ENCODE measurements at places on chromosomes 3 and 15.

DNA sequence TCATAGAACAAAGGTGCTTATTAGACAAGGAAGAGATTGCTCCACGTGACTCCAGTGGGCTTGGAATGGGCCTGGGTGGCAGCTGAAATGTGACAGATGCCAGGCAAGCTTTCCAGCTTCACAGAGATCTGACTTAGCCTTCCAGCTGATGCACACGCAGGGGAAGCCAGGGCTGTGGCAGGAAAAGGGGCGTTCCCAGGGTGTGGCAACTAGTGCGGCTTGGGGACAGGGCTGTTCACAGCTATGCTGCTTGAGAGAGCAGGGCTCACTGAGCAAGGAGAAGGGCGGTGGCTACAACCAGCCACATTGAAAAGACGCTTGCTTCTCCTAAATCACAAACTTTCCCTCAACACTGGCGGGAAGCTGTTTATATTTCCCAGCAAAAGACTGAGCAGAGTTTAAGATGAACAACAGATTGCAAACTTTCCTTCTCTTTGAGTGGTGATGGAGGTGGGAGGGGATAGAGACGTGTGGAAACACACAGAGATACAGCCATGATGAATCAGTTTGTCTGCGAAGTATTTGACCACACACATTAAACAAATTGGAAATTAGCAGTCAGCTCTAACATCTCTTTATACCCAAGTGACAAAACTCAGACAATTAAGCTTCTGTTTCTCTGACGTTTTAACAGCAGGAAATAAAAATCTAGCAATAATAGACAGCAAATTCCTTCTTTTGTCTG lies 127.5 kb downstream of the BDH1 start:
- peak; percentile 37 for DNase-seq

DNA sequence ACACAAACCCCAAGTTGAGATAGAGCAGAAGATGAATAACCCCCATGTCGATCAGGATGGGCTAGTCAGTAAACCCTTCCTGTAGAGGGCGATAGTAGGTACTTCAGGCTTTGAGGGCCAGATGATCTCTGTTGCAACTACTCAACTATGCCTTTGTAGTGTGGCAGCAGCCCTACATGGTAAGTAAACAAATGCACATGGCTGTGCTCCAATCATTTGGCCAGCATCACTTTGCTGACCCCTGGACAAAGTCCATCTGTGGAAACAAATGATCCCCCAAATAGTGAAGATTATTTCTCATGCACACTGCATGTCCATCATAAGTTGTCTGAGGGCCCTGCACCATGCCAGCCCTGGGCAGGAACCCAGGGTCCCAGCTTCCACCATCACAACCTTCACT lies 402.2 kb upstream of the PROK2 start:
- DNase-seq, result no peak

DNA sequence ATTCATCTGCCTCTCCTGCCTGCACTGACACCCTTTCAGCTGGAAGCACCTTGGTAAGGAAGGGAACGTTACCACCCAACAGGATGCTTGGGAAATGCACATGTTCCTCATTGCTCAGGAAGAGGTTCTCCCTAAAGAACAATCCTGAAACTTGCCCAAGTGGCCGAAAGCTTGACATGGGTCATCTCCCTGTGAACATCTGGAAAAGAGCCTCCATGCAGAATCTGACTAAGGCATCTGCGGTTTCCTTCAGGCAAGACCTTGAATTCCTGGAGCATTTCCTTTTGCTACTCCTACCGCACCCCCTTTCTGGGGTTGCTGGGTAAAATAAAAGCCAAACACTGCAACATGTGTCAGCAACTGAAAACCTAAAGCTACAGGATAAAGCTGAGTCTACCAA lies 68.7 kb upstream of the SNRK start:
- no peak for DNase-seq

GRCh38 chr3:87546216-87546615 lies 269.8 kb upstream of the POU1F1 start:
- no peak for DNase-seq

DNA sequence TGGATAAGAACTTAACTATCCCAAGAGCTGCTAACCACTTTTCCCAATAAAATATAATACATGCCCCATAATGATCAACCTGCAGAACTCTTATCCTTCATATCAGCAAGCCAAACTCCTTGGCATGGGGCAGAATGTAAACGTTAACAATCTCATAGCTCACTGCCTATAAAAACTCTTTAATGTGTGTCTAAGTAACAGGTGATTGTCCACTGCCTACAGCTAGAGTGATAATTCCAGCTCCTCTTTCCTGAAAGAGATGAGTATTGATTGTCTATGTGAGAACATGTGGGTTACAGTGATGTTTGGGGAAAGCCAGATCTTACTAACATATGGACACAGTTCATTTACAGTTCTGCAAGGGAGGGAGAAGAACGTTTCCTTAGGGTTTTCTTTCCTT lies 11.3 kb upstream of the GLCE start:
- DNase-seq, result no peak

DNA sequence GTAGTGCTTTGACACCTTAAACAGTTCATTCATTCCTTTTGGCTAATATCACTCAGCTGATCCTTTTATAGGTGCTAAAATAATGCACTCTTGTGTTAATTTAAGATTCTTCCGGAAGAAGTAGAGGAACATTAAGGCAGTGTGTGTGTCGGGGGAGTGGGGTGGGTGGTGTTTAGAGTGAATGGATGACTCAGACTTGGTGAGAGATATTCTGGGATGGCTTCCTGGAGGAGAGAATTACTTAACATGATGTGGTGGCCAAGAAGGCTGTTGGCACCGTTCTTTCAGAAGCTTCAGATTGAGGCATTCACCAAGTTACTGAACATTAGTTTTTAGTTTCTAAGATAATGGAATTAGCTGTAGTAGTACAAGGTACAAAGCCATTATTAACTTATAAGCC lies 125.6 kb upstream of the ROPN1 start:
- no peak for DNase-seq

DNA sequence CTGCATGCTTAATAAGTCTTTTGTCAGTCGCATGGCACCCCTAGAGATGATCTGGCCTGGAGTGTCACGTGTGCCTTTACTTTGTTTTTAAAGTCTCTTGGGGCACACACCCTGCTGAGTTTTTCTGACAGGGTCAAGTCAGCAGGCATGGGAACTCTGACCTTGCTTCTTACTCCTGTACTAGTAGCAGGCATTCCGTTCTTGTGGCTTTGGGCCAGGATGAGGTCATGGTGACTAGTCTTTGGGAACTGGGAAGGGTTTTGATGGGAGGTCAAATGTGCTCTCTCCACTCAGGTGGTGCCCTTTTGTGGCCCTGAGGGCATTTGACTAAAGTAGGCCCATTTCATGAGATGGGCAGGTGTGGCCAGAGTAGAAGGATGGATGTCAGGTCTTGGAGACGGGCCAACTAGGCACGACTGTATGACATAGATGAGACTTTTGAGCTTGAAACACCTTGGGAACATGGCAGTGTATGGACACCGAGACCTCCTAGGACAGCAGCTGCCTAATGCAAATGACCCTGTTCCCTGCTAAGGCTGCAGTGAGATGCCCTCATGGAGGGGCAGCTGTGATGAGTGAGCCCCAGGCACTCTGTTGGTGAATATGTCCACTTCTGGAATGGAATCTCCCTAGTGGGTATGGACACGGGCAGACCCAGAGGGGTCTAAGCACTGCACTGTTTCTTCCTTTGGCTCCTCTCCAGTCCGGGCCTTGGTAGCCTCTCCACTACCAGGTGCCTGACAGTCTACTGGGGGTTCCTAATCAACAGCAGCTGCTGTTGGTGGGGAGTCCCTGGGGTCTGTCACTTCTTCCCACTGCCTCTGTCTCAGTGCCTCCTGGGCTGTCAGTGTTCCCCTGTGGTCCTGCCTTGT lies 16.4 kb downstream of the SRPRB start:
- DNase-seq, result no peak

GRCh38 chr15:66635817-66636216 lies 66.2 kb upstream of the SMAD6 start:
- no peak for DNase-seq

- no peak for DNase-seq
Measured at GRCh38 chr3:42195879-42196330, 70.1 kb downstream of the CCK start.

DNA sequence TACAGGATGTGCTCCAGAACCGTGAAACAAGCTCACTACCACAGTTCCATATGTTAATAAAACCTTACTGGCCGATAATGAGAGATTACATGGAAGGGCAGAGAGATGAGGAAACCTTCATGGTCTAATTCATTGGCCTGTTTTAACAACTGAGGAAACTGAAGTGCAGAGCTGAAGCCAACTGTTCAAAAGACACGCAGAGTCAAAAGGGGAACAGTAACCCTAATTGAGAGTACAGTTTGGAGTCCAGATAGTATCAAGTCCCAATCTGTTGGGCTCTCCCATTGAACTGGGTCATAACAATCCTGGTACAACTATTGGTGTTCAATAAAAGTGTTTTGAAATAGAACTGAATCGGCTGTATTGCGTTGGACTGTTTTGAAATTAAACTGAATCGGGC lies 69.6 kb downstream of the SLC12A8 start:
- no peak for DNase-seq

GRCh38 chr3:56003129-56003528 lies 465.1 kb downstream of the ERC2 start:
- no peak for DNase-seq

DNA sequence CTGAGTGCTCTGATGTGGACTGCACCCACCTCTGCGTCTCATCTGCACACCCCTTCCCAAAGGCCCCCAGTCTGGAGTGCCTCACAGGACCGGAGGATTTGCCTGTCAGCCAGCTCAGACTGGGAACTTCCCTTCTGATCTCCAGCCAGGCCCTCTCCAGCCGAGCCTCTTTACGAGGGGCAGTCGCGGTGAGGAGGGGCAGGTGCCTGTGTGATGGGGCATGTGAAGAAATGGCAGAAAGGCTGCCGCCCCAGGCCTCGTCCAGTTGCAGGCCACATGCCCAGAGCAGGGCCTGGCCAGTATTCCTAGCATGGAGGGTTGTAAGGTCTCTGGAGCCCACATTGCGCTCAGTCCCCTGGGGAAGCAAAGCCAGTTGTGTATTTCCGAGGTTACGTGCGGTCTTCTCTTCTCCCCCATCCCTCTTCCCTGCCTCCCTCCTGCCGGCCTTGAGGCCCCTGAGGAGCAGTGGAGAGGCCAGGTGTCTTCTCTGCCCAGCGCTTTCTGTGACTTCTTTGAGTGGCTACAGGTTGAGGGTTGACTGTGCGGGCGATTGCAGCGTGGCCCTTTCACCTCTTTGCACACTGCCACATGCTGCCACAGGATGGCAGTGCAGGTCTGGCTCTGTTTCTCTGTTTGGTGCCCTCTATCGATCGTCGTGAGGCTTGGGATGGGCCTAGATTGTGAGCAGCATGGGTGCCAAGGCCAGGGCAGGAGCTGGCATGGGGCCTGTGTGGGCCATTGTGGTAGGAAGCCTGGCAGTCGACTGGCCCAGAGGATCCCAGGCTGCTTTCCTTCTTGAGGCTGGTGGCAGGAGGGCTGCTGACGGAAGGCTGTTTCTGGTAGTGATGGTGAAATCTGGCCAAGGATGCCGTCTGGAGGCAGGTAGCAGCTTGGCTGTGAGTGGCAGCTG lies 5.3 kb downstream of the CLK3 start:
- peak; percentile 74 for DNase-seq

- DNase-seq, result no peak
Measured at GRCh38 chr15:41594801-41595746, 36.1 kb downstream of the TYRO3 start.

DNA sequence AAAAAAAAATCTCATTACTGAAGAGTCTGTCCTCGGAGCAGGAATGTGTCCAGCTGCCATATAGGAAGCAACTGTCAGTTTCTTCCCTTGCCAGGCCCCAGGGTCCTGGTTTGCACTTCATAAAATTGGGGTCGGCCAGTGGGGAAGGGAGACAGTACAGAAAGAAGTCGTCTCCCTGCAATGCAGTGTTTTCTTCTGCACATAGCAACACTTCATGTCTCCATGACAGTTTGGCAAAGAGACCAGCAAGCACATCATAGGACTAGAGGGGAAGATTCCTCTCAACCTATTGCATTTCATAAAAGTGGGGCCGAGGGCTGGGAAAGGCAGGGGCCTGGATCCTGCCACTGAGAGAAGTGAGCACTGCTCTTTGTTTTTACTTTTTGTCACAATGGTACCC lies 138.2 kb upstream of the HACD2 start:
- DNase-seq, result no peak

DNA sequence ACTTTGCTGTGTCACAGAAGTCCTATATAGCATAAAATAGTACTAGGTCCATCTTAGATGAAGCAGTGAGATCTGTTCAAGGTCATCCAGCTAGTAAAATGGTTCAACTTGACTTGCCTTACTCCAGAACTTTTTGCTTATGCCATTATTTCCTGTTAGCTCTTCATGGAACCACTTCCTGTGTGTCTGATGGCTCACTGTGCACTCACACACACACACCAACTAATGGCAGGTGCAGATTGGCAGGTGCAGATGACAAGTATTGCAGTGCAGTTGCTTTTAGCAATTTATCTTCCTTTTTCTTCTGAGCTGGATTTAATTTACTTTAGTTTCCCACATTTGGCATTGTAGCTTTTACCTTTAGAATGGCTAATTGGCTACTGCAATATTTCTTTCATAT lies 29.8 kb downstream of the GOLGA8S start:
- no peak for DNase-seq

GRCh38 chr3:145557405-145557804 lies 603.6 kb downstream of the PLOD2 start:
- no peak for DNase-seq

DNA sequence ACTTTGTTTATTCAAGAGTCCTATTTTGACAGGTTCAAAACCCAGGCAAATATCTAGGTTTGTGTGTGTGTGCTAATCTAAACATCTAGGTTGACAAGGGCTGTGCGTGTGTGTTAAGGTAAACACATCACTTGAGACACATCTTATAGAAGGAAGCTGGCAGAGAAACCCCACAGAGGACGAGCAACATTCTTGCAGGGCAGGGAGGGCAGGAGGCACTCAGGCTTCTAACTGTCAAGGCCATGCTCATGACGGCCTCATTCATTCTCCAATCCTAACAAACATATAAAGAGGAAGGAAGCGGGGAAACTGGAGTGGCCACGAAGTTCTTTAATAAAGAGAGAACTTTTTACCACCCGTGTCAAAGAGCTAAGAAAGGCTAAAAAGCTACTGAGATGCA lies 43.4 kb downstream of the SLCO2A1 start:
- DNase-seq, result no peak

DNA sequence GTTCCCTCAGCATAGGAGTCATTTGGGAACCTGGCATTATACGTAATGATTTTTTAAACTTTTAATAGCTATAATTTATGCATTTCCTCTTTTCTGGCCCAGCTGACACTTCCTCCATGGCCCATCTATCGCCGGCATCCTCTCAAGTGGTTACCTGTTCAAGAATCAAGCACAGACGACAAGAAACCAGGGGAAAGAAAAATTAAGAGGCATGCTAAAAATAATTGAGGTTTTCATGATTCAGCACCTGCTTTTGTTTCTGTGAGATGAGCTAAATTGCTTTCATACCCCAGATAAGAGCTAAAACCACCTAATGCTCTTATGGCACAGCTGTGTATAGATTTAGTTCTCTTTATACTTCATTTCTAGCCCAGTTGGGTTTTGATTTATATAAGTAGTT lies 1.7 kb downstream of the SPCS1 start:
- no peak for DNase-seq

GRCh38 chr15:41022487-41023090 lies 69.3 kb downstream of the CHAC1 start:
- DNase-seq, result peak; percentile 69

- DNase-seq, result no peak
Measured at GRCh38 chr3:12351145-12351544, 62.3 kb downstream of the PPARG start.
